ENCODE measurements at places on chromosomes 5 and 9.

DNA sequence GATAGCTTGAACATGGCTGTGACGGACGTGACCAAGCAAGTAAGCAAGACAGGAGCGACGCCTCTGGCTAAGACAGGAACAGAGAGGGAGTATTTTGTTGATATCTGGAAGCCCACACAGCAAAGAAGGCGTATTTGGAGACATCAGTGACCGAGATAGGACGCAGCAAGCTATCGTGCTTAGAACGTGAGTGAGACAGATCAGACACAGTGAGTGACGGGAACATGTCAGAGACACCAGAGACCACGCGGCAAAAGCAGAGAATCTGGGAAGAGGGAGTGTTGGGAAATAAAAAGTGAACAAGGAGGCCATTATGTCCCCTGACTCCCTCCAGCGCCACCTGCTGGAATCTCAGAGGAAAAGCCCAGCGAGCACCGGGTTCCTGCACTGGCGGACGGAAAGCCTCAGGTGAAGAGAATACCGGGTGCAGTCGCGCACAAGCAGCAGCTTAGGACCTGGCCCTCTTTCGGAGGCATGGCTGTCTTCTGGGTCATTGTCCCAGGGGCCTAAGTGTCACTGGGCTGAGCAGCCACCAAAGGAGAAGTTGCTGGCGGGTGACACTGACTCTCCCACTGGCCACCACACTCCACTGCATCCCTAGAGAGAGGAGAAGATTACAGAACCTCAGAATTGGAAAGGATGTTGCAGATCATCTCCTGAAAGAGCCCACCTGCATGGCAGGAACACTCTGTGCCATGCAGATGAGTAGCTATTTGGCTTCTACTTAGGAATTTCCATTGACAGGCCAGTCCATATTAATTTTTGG, 99.1 kb downstream of the FBXO38 start:
- no peak for DNase-seq

GRCh38 chr5:6220346-6221088, 157.8 kb downstream of the MED10 start:
- DNase-seq = no peak

DNA sequence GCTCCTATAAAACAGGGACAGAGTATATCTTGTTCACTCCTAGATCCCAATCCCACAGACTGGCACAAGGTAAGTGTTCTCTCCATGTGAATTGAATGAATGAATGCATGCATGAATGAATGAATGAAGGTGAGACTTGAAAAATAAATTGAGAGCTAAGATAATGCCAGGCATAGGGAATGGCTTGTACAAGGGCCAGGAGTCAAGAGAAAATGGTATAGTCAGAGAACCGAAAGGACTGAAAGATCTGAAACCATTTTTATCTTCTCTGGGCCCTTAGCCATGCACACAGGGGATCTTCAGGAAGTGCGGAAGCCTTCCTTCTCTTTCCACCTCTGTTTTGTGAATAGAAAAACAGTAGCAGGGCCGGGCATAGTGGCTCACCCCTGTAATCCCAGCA, 48.4 kb upstream of the FABP6 start:
- no peak for DNase-seq

- DNase-seq = no peak
These were observed 545 bp downstream of the CDKN2B-AS1 start for GRCh38 chr9:21995006-21995665.

DNA sequence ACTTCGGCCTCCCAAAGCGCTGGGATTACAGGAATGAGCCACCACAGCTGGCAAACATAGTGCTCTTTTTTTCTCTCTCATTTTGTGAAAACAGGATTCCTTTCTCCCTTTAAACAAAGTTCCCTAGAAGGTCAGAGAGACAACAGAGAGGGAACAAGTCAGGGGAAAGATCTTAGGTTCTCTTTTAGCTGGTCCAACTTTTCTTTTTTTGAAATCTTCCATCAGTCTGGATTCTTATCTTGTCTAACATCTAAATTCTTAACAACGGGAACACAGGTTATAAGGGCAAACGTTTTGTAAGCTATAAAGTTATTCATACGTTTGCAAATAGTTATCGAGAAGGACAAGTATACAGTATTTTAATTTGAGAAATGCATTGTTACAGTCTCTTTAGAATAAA, 224.1 kb upstream of the TBCA start:
- no peak for DNase-seq

GRCh38 chr5:39341896-39342295, 22.4 kb downstream of the C9 start:
- no peak for DNase-seq

DNA sequence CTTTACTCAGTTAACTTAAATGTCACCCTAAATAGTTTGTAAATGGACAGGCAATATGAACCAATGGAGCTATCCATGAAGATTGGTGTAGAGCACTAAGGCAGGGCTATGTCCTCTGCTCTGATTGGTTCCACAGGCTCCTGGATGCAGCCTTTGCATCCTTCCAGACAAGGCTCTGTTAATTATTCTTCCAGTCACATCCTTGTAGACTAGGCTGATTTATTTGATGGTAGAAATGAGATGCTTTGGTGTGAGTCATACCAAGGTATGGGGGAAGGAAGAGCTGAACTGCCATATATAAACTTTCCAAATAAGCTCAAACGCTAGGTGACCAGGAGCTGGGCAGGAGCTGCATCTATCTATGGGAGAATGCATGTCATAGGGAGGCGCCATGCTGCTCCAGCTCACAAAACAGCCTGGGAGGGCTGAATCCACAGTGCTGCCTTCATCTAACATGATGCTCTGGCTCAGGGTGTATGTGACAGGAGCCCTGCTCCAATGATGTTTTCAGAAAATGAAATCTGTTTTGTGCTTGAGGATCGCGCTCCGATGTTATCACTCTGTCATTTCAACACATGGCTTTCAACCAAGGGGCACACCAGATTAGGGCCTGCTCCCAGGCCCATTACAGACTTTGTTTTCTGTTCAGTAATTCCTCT, 818.0 kb upstream of the ZNF608 start:
- no peak for DNase-seq

GRCh38 chr5:172554562-172554961, 86.5 kb upstream of the NEURL1B start:
- no peak for DNase-seq

- DNase-seq = no peak
These were observed 140.5 kb upstream of the TARS1 start for GRCh38 chr5:33300209-33300742.

- no peak for DNase-seq
These were observed 714 bp downstream of the SEC24A start for GRCh38 chr5:134649163-134649835.

GRCh38 chr9:79184831-79185230, 386.9 kb upstream of the TLE4 start:
- no peak for DNase-seq

- peak; percentile 43 for DNase-seq
These were observed 58.5 kb downstream of the ZNF462 start for GRCh38 chr9:106921341-106921899.

- peak; percentile 73 for DNase-seq
These were observed 92.4 kb downstream of the ARL15 start for GRCh38 chr5:54217826-54218503.

DNA sequence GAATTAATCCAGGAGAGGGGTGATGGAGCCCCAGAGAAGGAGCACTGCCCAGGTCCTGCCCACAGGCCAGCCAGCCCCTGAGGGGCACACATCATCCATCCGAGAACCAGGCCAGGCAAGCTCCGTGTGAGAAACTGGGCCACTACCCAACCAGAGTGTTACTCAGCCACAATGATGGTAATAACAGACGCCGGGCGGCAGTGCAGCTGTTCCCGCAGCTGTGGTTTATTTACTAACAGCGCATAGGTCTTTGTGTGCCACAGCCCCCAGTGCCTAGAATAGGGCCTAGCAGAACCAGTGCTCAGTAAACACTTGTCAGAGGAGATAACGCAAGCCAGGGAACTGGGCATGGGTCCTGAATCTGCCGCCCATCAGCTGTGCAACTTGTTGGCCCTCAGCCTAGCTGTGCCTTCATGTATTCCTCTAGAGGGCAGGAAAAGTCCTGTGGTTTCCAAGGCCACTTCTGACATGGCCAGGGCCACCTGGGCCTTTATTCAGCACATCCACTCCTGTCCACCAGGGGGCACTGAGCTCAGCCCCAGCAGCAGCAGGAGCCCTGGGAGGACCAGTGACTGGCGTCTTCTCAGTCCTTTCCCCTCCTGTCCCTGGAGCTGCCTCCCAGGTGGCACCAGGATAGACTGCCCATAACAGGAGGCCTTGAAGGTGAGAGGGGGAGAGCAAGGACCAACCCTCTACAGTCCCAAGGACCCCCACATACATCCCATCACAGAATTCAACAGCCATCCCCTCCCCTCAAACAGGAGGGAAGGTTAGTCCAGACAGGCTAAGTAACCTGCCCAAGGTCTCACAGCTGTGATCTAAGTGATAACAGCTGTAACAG, 2.1 kb downstream of the MXD3 start:
- DNase-seq = no peak

- no peak for DNase-seq
These were observed 115.1 kb downstream of the PALM2AKAP2 start for GRCh38 chr9:109894921-109895758.

GRCh38 chr5:135964670-135965320, 10.0 kb upstream of the LECT2 start:
- DNase-seq = no peak

GRCh38 chr9:95004411-95005277, 278.1 kb downstream of the AOPEP start:
- no peak for DNase-seq

GRCh38 chr5:3796736-3797135, 201.1 kb downstream of the IRX1 start:
- no peak for DNase-seq

DNA sequence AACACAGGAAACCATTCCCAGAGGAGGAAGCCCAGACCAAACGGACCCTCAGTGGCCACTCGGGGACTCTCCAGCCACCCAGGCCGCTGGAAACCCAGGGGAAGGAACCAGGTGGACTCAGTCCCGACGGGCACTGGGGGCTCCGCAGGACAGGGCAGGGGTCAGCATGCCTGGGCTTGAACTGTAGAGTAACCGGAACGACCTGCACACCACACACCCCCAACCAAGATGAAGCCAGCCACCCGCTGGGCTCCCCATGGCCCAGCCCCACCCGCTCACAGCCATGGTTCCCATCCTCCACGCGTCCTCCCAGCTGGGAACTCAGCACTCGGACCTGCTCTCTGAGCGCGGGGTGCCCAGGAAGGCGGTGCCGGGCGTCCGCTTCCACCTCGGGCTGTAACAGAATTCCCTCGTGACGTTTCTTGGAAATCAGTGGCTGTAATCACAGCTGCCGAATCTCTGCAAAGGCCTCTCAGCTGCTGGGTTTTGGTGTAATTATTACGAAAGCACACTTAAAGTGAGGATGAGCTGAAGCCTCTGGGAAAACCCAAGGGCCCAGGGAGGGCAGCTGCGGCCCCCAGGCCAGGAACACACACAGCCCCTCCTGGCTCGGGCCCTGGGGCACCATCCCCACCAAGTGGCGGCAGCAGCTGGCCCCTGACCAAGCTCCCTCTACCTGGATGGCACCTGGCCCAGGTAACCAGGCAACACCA, 13.8 kb downstream of the NACC2 start:
- DNase-seq = no peak

DNA sequence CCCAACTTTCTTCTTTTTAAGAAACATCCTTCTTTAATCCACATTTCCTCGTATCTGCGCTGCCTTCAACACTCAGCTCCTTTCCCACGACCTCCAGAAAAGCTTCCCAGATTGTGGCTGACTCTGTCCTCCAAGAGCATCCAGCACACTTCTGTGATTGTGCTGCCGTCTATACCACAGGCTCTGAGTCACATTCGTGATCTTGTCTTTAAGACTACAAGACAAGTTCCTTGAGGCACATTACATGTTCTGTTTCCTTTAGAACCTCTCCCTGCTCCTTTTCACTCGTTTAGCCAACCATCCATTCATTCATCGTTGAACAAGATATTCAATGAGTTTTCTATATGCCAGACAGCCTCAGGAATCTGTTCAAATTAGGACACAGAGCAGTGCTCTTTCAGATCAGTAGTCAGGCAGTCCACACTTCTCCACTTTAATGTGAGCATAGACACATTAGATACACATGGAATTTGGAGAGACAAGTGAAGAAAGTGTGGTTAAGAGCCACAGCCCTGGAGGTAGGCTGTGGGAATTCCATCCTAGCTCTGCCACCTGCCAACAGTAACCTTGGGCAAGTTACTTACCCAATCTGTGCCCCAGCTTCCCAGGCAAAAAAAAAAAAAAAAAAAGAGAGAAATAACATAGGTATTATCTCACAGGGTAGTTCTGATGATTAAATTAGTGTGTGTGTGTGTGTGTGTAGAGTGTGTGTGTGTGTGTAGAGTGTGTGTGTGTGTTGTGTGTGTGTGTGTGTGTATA, 18.9 kb downstream of the WHRN start:
- DNase-seq = no peak

GRCh38 chr9:34253460-34253837, 74.6 kb downstream of the UBAP1 start:
- DNase-seq = no peak

Measured in left renal pelvis (tissue), 4 donors.